ENCODE measurements at places on chromosomes 3 and 15.

GRCh38 chr3:153625506-153625905 is 463.5 kb downstream of the RAP2B start:
- no peak for DNase-seq

DNA sequence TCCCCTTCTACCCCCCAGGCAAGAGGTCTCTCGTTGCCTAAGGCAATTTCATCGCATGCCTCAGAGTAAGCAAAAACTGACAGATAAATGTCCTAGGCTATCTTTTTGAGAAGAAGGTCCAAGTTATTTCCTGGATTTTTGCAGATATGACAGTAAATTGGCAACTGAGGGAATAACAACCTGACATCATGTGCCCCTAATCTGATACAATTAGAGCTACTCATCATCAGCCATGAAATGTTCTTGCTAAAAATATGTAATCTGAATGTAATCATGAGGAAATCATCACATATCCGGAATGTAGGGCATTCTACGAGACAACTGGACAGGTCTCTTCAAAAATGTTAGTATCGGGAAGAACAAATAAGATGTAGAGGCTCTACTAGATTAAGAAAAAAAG is 44.1 kb downstream of the TNIK start:
- no peak for DNase-seq

- DNase-seq = no peak
Measured at GRCh38 chr15:52295421-52296001, at the start of gene MYO5C. Gene MYO5C, minus strand, starts transcription at chr15:52295804. Its CDS starts 168 bp downstream, at chr15:52295636.

DNA sequence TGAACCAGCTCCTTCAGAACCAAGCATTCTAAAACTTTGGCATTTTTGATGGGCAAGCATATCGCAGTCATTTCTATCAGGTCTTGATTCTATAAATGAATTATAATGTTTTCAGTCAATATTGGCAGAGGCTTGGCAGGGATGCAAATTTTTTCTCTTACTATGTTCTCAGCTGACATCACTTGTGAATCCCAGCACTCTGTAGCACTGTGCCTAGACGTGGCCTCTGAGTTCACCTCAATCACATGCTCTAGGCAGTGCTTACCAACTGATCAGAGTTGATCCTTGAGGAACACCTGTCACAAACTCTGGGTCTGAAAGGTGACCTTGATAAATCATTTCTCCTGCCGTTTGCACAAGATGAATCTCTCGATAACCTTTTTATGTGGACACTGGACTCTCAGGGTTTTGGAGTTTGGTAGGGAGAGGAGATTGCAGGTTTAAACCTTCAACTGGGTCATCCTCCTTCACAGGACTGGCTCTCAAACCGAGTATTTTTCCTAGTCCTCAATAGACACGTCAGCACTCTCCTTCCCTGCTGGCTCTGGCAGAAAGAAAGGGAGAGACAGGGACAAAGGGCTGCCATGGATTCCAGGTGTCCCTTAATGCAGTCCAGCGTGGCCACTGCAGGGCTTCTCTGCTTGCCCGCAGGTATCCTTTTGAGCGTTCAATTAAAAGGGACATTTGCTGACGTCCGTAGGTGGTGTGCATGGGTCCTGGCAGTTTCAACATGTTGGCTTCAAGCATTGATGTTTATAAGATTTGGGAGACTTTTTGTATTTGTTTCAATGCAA is 222.3 kb upstream of the CMC1 start:
- DNase-seq = no peak

DNA sequence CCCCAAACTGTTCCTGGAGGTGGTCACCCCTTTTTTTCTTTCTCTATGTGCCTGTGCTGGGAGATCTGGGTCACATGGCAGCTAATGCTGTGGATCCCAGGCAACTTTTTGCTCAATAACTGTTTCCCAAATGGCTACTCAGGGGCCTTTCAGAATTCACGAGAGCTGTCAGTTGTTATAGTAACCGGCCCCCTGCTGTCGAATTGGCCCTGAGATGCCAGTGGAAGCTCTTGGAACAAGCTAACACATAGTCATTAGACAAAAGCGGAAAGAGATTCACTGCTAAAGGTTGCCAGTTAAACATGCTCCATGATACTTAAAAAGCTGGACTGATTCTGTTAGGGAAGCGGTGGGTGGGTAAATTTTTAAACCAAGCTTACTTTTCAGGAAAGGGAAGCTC is 144.1 kb downstream of the FEZF2 start:
- no peak for DNase-seq

DNA sequence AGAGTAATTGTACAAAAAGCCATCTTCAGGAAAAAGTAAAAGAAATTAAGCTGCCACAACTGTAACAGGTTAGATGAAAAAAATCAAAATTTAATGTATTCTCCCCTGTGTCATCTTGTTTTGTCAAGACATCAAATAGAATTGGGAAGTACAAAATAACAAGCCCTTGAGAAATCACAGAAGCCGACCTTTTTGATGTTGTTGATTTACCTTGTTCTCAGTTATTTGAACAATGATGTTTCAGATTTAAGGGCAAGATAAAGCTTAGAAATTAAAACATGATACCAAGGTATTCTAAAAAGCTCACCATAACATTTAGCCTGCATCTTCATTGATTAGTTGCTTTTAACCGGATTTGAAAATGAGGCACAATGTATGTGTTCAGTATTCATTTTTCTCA is 523.0 kb downstream of the FOXP1 start:
- no peak for DNase-seq

- no peak for DNase-seq
Measured at GRCh38 chr15:48447657-48448056, 116.4 kb downstream of the DUT start.

DNA sequence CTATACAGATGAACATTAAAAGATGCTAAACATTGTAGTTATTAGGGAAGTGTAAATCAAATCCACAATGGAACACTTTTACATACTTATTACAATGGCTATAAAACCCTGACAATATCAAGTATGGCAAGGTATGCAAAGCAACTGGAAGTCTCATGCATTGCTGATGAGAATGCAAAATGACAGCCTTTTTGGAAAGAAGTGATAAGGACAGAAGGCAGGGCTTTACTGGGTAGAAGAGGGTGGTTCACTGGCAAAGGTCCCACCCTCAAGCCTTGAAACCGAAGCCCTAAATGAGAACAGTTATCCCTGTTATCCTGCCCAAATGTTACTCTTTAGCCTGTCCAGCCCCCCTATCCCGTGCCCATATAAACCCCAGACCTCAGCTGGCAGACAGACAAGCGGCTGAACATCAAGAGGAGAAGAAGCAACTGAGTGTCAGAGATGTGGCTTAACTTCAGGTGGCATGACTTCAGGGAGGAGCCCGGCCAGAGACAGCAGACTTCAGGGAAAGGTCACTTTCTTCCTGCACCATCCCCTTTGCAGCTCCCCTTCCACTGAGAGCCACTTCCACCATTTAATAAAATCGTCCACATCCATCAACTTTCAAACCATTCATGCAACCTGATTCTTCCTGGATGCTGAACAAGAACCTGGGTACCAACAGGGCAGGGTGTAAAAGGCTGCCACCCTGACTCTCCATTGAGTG is 732 bp upstream of the GCSAM start:
- no peak for DNase-seq

DNA sequence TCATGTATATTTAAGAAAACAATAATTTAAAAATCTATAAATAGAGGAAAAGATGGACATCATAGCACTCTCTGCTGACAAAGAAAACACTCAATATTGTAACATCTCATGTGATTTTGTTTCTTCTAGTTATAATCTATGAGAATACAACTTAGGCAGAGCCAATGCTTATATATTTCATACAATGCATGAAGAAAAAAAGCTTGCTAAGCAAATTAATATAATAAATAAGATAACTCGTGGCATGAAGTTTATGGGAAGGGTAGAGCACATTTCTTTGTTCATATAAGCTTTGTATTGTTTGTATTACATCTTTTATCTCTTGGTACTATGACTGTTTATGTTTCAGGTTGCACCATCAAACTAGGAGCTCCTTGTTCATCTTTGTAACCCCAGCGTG is 7.6 kb upstream of the ANXA2 start:
- no peak for DNase-seq

GRCh38 chr3:11764931-11765363 is 81.7 kb downstream of the TAMM41 start:
- no peak for DNase-seq

- no peak for DNase-seq
Measured at GRCh38 chr3:184761075-184761841, 49.4 kb upstream of the MAGEF1 start.

- DNase-seq = no peak
Measured at GRCh38 chr3:190197346-190197763, 76.7 kb upstream of the P3H2 start.

DNA sequence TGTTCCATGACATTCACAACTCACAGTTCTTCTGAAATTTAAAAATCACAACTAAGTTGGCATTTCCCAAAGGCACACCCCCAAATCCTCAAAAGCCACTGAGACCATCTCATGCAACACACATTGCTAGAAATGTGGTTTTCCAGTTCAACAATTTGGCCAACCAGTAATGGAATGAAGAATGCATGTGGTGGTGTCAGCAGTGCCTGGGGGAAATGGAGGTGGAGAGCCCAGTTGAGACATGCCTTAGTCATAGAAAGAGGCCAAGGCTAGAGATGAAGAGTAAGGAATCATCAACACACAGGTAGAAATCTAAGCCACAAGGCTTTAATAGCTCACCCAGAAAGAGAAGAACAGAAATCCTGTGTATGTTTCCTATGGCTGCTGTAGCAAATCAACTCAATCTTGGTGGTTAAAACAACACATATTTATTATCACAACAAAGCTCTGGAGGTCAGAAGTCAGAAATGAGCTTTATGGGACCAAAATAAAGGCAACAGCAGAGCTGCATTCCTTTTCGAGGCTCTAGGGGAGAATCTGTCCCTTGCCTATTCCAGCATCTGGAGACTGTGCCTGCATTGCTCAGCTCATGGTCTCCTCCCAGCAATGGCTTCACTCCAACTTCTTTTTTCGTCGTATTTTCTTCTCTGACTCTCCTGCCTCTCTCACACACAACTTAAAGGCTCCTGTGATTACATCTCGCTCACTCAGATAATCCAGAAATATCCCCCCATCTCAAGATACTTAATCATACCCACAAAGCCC is 54.0 kb downstream of the SNTN start:
- DNase-seq = no peak

DNA sequence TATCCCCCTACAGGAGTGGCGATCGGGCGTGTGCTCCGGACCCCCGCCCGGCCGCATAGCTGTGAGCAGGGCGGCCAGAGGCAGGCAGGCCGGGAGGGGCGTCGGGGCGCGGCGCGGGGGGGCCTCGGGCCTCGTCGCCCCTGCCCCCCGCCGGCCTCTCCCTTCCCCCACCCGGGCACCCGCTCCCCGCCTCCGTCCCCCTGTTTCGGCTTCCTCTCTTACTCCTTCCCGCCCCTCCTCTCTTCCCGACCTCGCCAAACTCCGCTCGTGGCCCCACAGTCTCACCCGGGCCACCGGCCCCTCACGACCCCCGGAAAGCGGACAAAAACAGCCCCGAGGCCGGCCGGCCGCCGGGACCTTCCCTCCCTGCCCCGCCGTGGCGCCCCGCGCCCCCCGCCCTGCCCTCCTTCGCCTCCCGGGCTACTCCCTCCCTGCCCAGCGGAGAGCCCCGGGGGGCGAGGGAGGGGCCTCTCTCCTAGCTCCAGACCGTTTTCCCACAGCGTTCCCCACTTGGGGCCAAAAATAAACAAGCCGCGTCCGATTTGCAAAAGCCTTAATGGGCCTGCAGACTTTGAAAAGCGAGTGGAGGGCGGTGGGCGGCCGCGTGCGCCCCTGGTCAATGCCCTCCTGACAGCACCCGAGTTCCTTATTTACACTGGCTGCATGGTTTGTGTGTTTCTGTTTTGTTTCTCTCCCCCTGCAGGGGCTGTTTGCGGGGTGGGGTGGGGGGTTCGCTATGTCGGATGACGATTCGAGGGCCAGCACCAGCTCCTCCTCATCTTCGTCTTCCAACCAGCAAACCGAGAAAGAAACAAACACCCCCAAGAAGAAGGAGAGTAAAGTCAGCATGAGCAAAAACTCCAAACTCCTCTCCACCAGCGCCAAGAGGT is 1.0 kb downstream of the UBE2E1 start:
- no peak for DNase-seq

DNA sequence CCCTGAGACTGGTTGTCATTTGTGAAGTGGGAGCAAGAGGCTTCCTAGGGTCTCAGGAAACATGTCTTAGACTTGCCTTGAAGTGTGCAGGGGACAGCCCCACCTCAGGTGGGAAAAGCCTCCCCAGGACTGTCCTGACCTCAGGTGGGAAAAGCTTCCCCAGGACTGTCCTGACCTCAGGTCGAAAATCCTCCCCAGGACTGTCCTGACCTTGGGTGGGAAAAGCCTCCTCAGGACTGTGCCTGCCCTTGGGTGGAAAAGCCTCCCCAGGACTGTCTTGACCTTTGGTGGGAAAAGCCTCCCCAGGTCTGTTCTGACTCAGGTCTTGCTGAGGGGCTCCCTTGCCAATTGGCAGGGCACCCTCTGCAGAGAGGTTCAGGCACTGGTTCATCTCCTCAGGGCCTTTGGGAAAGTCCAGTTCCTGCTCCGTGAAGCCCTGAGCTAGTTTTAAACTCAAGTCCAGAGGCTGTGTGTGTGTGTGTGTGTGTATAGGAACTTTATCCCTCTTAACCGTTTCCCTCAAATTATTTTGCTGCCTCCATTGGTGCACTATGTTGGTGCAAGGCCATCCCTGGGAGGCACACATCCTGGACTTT is 64.7 kb downstream of the WNT7A start:
- DNase-seq = no peak

Data from AML-193 (cell line).